EL (cell line): ENCODE measurements at places on chromosomes 16 and 17.

DNA sequence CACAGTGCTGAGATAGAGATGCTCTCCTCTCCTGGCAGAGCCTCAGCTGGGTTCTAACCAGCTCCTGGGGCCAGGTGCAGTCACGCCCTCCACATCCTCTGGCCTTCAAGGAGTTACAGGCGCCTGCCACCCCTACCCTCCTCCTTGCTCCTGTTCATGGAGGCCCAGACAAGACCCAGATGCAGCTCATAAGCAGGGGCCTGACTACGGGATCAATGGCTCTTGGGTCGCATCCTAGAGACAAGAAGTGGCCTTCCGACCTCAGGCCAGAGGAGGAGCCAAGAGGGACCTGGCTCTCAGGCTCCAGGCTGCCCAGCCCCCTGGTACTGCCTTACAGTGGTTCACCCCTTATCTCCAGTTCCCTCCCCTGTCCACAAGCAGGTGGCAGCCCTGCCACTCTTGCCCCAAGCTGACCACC lies 23.0 kb downstream of the ARHGAP27 start:
- no peak for DNase-seq

GRCh38 chr17:48722201-48722907 lies at the start of gene PRAC1:
Gene PRAC1, minus strand, starts transcription at chr17:48722518. Its CDS starts 126 bp downstream, at chr17:48722392.
- no peak for DNase-seq

GRCh38 chr16:23827057-23827456 lies 8.7 kb upstream of the PRKCB start:
- DNase-seq: no peak

DNA sequence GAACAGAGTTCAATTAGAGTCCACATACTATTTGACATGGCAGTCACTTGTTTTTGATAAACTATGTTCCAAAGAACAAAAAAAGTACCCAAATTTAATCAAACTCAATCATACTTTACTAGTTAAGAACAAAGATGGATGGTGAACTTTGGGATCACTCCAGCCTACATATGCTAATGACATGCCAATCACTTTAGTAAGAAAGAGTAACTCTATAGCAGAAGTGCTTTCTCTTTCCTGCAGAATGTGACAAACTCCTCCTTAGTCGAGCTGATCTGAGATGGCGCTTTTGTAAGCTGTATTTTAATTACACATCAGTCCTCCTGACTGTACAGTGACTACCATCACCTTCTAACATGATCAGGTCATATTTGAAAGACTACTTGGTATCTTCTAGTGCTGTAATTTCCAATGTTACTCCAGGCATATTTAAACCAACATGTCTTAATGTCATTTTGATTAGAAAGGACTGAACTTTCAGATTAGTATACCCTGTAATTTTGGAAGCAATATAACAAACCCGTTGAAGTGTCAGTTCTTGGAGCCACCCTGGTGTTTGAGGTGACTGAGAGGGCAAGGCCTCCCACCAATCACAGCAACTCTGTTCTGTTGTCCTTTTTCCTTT lies 4.1 kb downstream of the NETO2 start:
- peak; percentile 22 for DNase-seq

GRCh38 chr17:78979780-78980623 lies at the start of gene LGALS3BP:
Gene LGALS3BP, minus strand, starts transcription at chr17:78979923. Its CDS starts 2,732 bp downstream, at chr17:78977191.
- DNase-seq: peak; percentile 88

GRCh38 chr17:82366749-82367148 lies 4.8 kb upstream of the UTS2R start:
- DNase-seq: no peak

- DNase-seq: no peak
These were observed 22.8 kb downstream of the ZNF423 start for GRCh38 chr16:49833085-49833484.

GRCh38 chr17:3843935-3844516 lies 2.0 kb downstream of the NCBP3 start:
- DNase-seq: peak; percentile 45

- no peak for DNase-seq
These were observed 38.2 kb downstream of the RTN4RL1 start for GRCh38 chr17:1986783-1987451.

GRCh38 chr16:2967211-2967631 lies 1.9 kb upstream of the PAQR4 start:
- DNase-seq: no peak

- peak; percentile 35 for DNase-seq
These were observed 119.4 kb downstream of the FOXL1 start for GRCh38 chr16:86697715-86698114.

GRCh38 chr17:67082107-67082506 lies 37.8 kb downstream of the CACNG1 start:
- no peak for DNase-seq

- no peak for DNase-seq
These were observed 111.9 kb upstream of the TNRC6C start for GRCh38 chr17:77846531-77847085.

DNA sequence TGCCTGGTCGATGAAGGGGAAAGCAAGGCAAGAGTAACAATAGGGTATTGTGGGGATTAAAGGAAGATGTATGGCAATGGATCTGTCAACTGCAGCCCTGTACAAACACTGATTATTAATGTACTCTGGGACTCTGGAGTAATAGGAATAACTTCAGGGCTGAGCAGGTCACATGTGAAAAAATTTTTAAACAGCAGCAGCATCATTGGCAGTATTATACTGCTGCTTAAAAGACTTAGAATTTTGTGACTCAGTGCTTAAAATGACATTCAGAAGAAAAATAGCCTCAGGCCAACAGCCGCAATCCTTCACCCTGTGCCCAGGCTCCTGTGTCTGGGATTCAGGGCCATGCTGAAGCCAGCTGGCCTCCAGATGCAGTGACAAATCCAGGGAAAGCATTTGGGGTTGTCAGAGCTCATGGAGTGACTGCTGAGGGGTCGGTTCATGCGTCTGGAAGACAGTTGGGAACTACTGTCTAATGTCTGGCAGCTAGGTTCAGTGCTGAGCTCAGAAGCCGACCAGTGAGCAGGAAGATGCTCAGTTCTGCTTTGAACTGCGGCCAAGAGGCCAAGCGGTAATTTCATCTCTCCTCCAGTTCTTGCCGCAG lies 22.2 kb downstream of the TEX2 start:
- peak; percentile 99 for DNase-seq

DNA sequence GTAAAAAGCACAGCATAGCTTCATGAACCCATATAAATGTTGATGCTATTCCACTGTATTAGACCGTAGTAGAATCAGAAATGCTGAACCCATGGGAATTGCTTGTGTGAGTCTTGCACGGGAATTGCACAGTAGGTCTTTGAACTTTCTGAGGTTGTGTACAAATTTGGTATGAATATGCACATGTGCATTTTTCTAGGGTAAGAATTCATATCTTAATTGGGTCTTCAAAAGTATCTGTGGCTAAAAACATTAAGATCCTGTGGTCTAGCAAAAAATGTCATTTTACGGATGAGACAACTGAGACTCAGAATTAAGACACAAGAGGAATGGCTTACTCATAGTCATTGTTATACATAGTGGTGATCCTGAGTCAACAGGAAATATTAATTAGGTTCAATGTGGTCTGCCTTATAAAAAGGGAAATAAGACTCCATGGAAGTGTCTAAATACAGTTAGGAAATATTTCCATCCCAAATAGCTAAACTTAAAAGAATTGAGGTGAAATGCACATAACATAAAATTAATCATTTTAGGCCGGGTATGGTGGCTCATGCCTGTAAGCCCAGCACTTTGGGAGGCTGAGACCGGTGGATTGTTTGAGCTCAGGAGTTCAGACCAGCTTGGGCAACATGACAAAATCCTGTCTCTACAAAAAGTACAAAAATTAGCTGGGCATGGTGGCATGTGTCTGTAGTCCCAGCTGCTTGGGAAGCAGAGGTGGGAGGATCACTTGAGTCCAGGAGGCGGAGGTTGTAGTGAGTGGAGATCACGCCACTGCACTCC lies 22.8 kb downstream of the TAOK1 start:
- DNase-seq: peak; percentile 90

DNA sequence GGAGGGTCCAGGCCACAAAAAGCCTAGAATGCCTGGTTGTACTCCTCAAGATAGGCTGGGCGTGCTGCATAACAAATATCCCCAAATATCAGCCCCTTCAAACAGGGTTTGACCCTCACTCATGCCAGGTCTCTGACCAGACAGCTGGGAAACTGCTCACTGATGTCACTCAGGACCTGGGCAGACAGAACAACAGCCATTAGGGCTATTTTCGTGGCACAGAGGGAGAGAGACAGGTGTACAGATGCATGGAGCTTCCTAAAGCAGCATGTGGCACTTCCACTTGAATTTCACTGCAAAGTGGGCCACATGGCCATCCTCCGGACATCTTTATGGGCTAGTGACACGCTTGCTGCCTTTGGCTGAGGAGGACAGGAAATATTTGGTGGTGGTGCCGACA lies 73.1 kb downstream of the SREBF1 start:
- DNase-seq: no peak

DNA sequence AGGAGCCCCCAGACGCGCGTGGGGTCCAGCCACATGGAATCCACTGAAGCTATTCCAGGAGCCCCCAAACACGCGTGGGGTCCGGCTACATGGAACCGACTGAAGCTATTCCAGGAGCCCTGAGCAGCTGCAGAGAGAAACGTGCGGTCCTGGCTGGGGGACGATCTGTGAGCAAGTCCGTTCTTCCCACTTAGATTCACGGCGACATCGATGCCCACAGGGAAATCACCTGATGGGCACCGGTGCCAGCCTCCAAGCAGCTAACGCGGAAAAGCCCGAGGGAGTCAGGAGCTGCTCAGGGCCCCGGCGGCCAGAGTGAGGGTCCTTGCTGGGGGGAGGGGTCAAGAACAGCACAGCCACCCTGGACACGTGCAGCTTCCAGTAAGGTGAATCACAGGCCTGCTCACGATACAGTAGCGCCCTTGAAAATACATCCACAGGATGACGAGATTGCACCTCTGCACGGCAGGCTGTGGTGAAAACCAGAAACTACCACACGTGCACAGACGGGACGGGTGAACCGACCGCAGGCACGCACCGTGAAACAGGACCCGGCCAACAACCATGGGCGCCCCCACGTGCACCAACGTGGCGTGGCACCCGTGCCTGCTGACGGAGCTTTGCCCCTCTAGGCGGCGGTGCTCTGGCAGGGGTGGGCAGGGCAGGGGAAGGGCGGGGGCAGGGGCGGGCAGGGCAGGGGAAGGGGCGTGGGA lies 77.7 kb upstream of the GNG13 start:
- DNase-seq: peak; percentile 10

- DNase-seq: no peak
These were observed 43.9 kb upstream of the ABCA3 start for GRCh38 chr16:2384426-2384825.
